ENCODE measurements at places on chromosomes 2 and 18. TPM values are rescaled to one million over a fixed set of nuclear protein-coding genes. Genes with fewer than 3 reads are reported as not detected.

DNA sequence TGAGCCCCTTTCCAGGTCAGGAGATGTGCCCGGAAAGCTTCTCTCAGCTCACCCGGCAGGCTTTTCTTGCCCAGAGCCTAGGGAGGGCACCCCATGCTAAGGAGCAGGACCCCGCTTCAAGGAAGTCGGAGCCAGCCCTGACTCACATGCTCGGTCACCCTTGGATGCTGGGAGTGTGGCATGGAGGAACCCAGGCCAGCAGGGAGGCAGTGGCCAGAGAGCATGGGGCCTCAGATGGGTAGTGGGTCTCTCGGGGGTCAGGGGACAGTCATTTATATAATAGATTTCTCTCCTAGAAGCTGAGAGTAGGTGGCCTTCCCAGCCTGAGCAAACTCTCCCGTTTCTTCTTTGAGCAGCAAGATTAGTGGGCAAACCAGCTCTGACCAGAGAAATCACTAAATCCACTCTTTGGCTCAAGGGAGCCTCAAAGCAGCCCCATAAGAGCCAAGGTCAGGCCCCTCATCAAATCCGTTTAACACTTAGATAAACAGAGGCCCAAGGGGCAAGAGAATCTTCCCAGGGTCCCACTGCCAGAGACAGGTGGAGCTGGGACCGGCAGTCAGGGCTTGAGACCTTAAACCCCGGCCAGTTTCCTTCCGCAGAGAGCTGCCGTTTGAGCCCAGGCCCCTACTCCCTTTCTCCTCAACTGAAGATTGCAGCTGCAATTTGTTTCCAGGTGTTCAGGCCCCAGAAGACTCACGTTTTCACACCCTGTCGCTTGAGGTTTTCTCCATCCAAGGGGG is 113.1 kb downstream of the CYP26B1 start:
- no peak for DNase-seq

- no peak for DNase-seq
These were observed 266.8 kb upstream of the CRIM1 start for GRCh38 chr2:36088716-36089328.

DNA sequence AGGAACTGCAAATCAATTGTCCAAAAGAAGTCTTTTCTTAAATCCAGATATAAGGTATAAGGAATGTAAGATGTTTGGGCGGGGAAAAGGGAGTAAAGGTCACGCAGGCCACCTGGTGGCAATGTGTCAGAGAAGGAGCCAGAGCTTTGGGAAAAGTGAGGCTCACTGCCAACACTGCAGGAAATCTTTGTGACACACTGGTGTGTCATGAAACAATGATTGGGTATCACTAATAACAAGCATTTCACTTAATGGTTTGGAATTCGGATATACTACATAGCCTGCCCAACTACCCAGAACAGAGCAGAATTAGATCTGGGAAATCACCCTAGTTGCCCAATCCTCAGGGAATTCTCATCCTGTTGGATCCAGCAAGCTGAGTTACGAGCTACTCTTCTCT is 61.0 kb downstream of the RBMS1 start:
- DNase-seq: no peak

GRCh38 chr18:45566025-45566740 is 49.1 kb upstream of the SLC14A2 start:
- DNase-seq: no peak

- DNase-seq: no peak
These were observed 246.1 kb upstream of the EPAS1 start for GRCh38 chr2:46051085-46051484.

DNA sequence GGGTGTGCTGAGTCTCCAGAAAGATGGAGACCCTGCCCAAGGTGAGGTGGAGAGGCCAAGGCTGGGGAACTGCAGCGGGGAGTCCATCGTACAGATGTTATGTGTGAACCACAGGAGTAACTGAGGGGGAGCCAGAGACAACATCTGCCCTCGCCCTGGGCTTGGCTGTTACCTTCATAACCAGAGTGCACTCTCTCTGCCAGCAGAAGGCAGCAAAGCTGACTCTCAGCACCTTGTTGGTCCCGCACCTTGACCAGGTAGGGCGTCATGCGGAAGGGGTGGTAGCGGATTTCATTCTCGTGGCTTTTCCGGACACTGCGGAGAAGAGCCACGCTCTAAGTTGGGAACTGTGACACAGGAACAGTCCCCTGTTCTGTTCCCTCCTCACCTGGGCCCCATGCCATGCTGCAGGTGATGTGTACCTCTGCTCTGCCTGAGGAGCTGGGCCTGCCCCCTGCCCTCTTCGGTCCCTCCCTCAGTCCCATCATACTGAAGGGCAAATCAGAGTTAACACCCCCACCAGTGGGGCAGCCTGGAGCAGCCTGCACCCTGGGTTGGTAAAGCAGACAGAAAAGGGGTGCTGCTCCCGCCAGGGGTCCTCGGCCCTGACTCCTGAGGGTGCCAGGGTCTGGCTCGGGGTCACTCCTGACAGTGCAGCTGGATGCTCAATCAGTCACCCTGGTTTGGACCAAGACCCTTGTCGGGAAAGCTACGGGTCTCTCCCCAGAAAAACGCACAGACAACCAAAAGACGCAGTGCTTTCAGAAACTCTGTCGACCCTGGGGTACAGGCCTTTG is 20.3 kb downstream of the PER2 start:
- no peak for DNase-seq

- no peak for DNase-seq
These were observed 387.6 kb downstream of the DCDC2C start for GRCh38 chr2:4090668-4091630.

DNA sequence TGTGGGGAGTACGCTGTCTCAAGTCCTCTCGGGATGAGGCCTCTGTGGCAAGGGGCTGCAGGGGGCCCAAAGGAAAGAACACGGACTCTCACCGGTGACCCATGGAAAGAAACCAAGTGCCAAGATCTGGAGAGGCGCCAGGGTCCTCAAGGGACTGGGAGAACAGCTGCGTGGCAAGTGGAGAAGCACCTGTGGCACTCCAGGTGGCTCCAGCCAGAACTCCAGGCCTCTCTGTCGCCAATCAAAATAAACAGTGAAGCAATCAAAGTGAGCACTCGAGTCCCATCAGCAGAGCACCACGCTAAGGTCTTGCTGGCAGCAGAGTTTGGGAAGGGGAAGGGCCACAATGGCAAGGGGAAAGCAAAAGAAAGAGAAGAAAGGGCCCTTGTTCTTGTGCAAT is 54.7 kb downstream of the BCL2 start:
- DNase-seq: no peak

GRCh38 chr2:153394686-153395085 is 83.9 kb downstream of the RPRM start:
- no peak for DNase-seq

DNA sequence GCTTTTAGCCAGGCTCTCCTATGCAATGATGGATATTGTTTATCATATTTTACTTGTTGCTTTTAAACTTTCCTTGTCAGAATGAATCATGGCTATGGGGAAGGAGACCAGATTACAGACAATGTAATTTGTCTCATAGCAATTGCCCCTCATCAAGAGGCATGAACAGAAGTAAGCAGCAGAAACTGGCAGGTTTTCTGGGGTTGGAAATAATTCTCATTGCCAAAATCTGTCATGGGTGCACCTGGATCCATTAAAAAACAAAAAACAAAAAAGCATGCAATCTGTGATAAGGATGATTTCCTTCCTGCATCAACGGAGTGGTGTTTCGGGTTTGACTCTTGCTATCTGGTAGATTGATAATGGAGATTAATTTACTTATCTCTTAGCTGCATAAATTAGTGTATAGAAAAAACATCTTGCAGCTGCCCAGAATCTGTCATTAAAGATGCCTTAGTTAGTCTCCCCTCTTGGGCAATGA is 419.6 kb downstream of the SOX11 start:
- no peak for DNase-seq

DNA sequence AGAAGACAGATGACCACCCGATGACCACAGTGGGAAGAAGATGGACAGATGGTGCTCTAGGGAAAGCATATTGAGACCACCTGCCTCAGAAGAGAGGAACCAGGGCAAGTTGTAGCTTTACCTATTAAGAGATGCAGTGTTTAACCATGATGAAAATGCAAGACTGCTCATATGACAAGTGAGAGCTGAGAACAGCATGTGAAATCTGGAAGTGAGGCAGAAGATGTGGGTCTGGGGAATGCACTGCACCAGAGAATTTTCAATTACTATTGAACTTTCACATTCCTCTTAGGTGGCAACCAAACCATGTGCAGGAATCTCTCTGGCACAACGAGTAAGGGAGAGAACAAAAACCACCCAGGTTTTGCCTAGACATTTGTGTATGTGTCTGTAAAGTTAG is 184.8 kb upstream of the CRIM1 start:
- no peak for DNase-seq

DNA sequence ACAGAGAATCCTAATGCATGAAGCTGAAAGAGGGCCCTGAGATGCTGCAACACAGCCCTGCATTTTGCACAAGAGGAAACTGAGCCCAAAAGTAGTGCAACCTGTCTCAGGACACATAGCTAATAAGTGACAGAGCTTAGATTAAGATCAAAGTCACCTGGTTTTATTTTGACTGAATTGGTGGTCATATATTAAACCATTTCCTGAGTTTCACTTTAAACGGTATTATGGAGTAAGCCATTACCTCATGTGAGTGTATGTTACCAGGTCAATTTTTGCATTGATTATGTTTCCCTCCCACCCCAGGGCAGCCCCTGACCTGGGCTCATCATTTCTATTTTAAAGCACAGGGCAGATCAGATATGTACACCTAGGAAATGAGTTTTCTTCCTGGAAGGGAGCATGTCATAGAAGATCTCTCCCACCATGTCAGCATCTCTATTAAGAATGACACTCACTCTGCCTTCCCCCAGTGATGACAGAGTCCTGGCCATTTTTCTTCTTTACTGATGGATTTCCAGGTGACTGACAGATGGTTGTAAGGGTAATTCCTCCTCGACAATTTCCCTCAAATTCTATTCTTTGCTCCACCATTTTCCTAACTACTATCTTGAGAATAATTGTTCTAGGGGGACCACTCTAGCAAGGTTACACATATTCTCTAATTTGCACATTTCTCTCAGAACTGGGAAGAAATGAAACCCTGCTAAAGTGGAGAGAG is 441.3 kb upstream of the SLC14A2 start:
- no peak for DNase-seq

- no peak for DNase-seq
These were observed 44.7 kb downstream of the MARCO start for GRCh38 chr2:118986738-118987137.

DNA sequence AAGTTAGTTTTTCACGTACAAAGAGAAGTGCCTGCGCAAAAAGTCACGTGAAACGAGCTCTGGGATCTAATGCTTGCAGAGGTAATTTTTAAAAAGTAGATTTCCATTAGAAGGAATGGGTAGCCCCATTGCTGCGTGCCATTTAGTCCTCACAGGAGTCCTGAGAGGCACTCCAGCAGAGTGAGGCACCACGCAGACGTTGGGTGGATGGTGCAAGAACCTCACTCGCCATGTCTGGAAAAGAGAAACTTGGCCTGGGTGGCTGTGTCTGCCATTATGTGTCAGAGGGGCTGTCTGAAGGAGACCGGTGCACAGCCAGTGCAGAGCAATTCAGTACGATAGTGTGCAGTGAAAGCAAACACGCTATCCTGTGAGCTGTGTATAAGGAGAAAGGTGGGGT is 1.8 kb upstream of the HDAC4 start:
- DNase-seq: no peak

DNA sequence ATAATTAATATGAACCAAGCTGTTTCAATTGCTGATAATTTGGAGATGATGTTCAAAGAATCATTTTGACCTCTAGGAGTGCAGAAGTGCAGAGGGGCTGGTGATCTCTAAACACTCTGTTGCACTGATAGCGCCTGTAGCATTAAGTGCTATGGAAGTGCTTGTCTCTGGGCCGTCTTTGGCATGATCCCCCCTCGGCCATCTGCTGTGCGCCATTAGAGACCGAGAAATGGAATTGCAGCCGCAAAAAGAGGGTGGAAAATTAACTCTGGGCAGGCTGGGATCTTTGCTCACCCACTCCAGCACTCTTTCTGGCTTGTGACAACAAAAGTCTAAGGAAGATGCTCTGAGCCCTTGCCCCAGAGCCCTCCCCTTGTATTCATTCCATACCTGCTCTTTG is 23.4 kb downstream of the AKAIN1 start:
- DNase-seq: no peak

DNA sequence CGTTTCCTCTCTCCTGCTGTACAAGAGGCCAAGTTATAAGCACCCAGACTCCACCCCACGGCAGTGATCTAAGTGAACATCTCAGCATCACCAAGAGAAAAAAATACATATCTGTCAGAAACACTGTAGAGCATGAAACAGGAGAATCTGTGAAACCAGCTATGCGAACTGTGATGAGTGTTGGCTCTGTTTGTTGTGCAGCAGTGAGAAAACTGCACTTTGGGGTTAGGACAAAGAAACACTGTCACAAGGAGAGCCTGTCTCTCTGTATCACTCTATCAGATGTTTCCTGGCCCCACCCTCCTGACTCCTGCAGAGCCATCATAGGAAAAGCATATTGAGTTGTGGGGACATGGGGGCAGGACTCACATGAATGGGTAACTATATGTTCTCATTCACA is 87.1 kb downstream of the LAMA3 start:
- DNase-seq: no peak

- DNase-seq: no peak
These were observed 422.0 kb downstream of the GALR1 start for GRCh38 chr18:77671456-77672167.

DNA sequence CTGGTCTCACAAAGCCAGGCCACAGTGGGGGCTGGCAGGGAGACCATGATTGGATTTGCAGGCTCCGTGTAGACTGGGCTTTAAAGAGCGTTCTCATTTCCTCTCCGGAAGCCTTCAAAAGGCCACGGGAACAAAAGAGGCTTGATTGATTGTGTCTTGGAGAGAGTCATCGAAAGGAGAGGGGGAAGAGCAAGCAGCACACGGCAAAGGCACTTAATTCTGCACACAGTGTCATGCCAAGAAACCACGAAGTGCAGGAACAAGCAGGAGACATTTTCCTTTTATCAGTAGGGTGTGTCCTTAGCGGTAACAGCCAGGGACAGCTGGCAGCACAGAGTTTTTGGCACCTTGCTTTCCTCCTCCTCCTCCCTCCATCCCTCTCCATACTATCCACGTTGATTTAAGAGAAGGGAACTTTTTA is 47.7 kb downstream of the GLI2 start:
- no peak for DNase-seq

DYSF gene
- total RNA-seq: 5.5 TPM

SMCHD1 gene
- 85.1 TPM for total RNA-seq

ORC4 gene
- total RNA-seq: 46.0 TPM

NYAP2 gene
- 0.06 TPM for total RNA-seq

TSGA10 gene
- 7.5 TPM for total RNA-seq

CHRNG gene
- not detected for total RNA-seq

HAAO gene
- 1.1 TPM for total RNA-seq

KRTCAP3 gene
- total RNA-seq: 9.9 TPM

RALBP1 gene
- 47.1 TPM for total RNA-seq

FRZB gene
- total RNA-seq: not detected

Data from activated naive CD8-positive, alpha-beta T cell treated with anti-CD3 and anti-CD28 coated beads for 36 hours (primary cell).